ENCODE measurements at places on chromosomes 3 and 15.
A peak's percentile ranks its signal among the peaks of the same experiment; 100 is the strongest.

GRCh38 chr3:172038798-172039435 lies 461 bp upstream of the FNDC3B start:
- no peak for DNase-seq

- DNase-seq, result no peak
Measured at GRCh38 chr3:129263161-129263910, 13.9 kb downstream of the COPG1 start.

DNA sequence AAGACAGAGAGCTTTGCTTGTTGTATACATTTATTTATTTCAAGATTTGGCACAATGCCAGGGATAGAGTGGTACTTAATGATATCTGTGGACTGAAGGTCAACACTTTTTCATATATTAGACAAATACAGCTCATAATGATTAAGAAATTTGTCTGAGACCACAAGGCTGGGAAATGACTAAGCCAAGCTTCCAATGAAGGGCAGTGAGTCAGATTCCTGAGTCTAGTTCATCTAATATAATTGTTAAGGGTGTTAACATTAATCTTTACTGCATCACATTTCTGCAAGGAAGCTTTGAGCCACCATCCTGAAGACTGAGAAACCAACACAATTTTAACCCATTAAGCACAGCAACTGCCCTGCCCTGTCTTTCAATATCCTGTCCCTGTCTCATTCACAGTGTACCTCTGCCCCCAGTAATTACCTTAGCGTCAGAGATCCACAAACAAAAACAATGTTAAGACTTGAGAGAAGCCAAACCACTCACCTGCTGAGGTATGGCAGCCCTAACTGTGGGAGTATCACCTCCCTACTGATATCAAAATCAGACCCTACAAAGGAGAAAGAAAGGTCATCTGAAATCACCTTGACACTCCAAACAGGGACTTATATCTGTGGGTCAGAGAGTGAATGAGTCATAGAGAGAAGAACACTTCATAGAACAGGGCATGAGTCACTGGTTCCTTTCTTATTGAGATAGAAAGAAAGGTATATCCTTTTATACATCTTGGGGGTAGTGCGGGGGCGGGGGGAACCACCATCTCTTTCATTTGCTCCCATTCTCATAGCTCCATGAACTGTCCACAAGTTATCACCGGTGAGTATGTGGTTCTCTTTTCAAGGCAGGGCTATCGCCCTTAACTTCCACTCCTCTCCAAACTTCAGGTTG lies 74.7 kb downstream of the MAGI1 start:
- peak; percentile 77 for DNase-seq

DNA sequence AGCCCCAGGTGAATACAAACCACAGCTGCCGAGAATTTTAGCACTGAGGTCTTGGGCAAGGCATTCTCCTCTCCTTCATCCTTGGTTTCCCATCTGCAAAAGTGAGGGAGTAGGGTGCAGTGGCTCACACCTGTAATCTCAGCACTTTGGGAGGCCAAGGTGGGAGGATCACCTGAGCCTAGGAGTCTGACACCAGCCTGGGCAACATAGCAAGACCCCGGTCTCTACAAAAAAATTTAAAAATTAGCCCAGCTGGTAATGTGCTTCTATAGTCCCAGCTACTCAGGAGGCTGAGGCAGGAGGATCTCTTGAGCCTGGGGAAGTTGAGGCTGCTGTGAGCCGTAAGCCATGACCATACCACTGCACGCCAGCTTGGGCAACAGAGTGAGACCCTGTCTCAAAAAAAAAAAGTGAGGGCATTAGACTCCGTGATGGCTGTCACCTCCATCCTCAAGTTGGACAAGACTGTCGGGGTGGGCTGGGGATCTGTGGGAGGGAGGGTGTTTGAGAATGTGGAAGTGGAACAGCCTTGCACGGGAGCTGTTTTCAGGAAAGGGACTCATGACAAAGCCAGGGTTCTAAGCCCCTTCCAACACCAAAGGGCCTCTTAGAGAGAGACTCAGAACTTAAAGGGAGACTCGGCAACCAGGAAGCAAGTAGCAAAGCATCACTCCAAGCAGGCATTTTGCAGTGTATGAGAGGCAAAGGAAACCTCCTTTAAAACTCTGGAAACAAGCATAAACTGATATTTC lies 46.0 kb upstream of the FURIN start:
- DNase-seq, result no peak

GRCh38 chr15:101445562-101446517 lies 43.7 kb downstream of the PCSK6 start:
- DNase-seq, result no peak

GRCh38 chr3:157354254-157354653 lies 82.4 kb upstream of the PTX3 start:
- DNase-seq, result no peak

DNA sequence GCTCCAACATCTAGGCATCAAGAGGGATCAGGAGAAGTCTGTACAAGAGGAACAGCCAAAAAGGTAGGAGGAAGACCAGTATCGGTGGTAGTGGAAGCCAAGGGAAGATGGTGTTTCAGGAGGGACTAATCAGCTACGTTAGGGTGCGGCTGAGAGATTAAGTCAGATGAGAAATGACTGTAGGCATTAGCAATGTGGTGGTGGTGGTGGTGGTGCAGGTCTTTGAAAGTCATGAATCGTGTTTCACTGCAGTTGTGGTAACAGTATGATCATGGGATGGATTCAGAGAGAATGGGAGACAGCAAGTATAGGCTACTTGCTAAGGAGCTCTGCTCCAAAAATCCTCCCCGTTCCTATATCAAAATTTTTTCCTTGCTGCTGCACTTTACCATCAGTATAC lies 35.5 kb downstream of the ASTE1 start:
- peak; percentile 9 for DNase-seq

DNA sequence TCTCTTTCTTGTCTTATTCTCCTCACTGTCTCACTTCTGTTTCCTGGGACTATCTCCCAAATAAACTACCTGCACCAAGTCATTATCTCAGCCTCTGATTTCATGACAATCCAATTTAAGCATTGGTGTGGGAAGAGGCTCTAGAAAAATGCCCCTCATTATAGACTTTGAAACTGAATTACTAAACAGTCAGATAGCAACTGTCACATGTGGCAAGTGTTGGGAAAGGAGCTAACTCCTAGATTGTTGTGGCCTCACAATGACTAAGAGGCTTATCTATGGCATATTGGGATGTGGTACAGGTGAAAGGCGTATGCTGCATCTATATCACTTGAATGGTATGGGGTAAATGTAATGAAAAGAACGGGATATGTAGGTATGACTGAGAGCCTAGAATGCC lies 103.5 kb upstream of the CCDC54 start:
- no peak for DNase-seq

GRCh38 chr3:101900316-101900715 lies 51.0 kb downstream of the NFKBIZ start:
- DNase-seq, result no peak

DNA sequence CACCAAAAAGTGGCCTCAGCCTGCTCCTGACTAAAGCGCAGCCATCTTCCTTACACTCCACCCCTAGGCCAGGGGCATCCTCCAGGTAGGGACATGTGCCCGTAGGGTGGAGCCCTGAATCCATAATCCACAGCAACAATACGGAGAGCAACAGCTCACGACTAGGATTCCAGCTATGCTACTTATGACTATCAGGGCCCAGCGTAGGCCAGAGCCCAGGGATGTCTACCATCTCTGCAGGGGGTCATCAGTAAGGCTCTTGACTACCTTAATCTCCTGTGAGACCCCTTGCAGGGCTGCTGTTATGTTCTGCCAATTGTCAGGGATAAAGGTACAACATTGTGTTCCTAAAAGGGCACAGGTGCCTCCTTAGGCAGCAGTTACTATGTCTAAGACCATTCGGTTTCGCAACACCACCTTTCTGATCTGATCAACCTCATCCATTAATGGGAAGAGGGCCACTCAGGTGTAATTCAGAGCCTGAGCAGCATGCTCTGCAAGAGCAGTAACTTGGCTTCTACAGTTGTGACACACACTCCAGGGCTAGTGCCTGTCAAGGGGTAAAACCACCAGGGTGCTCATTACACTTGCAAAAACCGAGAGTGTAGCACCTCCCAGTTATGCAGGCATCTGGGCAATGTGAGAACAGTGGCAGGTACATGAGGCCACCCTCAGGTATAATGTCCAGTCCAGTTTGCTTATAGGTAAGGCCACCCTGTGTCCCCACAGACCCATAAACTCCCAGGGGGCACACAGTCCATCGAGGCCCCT lies 11.0 kb downstream of the CCRL2 start:
- no peak for DNase-seq

- DNase-seq, result no peak
Measured at GRCh38 chr3:47715928-47716327, 65.8 kb downstream of the SMARCC1 start.

DNA sequence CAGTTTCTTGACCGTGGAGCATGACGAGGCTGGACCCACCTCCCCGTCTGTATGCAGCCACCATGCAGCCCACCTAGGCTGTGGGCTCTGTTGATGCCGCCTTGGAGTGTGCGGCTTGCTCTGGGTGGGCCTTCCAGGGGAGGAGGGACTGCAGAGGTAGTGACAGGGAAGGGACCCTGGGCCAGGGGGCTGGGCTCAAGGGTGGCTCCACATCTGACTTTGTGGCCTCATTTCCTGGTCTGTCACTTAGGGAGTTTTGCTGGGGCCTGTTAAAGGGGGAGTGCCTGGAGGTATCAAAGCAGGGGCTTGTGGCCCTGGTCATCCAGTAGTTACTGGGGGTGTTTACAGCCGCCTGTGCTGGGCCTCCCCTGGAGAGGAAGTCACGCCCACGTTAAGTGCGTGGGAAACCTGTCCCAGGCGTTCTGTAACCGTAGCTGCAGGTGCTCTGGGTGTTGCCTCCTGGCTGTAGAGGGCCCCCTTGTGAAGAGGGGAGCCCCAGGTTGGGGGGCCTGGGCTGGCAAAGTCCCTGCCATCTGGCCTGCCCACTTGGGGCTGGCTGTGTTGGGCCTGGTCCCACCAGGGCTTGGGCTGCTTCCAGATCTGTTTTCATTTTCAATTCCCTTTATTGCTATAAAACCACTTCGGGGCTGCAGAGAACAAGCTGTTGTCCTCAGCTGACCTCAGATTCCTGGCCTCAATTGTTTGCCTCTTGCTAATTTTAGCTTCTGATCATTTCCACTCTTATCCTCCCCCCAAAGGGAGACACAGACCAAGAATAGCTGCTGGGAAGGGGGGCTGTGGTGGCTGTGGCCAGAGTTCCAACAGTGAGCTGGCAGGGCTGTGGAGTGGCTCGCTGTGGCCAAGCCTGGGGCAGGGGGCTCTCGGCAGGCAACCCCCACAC lies 26.5 kb downstream of the KLF13 start:
- peak; percentile 74 for DNase-seq

GRCh38 chr15:56980473-56980872 lies 62.0 kb downstream of the TCF12 start:
- no peak for DNase-seq

- no peak for DNase-seq
Measured at GRCh38 chr3:59775106-59775505, 725.3 kb upstream of the CFAP20DC start.

- DNase-seq, result no peak
Measured at GRCh38 chr3:109118584-109118983, 650 bp upstream of the MORC1 start.

GRCh38 chr3:23446301-23446700 lies 243.2 kb downstream of the UBE2E2 start:
- no peak for DNase-seq

- DNase-seq, result no peak
Measured at GRCh38 chr15:31503758-31504461, 177.3 kb downstream of the KLF13 start.

DNA sequence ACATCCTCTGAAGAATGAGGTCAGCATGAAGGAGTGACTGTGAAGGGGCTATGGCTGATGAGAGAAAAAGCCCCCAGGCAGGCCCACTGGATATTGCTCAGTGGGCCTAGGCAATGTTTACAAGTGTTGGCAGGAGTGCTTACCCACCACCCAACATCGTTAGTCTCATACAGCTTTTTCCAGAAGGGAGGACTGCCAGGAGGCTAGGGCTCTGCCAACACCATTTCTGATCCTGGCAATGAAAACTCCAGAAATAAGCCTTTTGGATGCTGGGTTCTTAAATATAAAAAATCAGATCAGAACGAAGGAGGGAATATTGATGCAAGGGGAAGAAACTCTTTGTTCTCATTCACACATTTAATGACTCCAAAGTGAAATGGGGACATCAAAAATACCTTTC lies 189.1 kb downstream of the DCLK3 start:
- no peak for DNase-seq

DNA sequence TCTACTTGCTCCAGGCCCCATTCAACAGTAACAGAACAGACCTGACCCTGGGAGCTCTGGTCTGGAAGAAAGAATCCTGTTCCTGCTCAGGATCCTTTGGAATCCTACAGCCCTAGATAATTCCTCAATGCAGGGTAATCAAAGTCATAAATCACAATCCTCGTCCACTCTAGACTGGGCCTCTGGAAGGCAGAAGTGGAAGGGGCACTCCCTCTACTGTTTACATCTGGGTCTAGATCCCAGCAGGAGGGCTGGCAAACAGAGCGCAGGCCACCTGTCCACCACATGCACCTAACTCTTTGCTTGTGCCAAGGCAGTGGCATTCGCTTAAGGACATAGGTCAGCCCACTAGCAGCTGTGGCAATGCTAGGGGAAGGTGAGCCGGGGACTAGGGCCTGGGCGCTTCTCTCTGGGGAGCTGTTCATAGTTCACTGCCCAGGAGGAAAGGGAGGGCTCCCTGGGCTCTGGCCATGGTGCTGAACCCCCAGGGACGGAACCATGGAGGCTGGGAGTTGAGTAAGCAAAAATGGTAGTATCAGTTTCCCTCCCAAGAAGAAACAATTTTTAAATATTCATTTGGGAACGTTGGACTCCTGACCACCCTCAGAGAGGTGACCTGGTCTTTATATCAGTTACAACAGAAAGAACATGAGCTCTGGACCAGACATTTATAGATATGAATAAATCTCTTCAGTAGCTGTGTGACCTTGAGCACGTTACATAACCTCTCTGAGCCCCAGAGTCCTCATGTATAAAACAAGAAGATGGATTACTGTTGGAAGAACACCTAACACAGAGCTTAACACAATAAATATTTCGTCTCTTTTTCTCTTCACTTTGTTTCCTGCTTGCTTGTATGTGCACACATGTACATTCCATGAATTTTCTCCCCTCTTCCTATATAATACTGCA lies 90.2 kb downstream of the NTRK3 start:
- peak; percentile 35 for DNase-seq

All from activated CD4-positive, alpha-beta T cell treated with anti-CD3 and anti-CD28 coated beads for 36 hours (primary cell).